ENCODE measurements at places on chromosomes 4 and X.

GRCh38 chrX:15500497-15500966 is at the start of gene BMX:
BMX (plus strand) TSS chrX:15500807; CDS start chrX:15508354, 7,547 bp downstream.
- DNase-seq, result no peak

- DNase-seq, result no peak
These were observed 5.1 kb upstream of the SLC25A6 start for GRCh38 chrX:1397001-1397400.

- no peak for DNase-seq
These were observed 222.5 kb upstream of the RPL34 start for GRCh38 chr4:108397850-108398249.

DNA sequence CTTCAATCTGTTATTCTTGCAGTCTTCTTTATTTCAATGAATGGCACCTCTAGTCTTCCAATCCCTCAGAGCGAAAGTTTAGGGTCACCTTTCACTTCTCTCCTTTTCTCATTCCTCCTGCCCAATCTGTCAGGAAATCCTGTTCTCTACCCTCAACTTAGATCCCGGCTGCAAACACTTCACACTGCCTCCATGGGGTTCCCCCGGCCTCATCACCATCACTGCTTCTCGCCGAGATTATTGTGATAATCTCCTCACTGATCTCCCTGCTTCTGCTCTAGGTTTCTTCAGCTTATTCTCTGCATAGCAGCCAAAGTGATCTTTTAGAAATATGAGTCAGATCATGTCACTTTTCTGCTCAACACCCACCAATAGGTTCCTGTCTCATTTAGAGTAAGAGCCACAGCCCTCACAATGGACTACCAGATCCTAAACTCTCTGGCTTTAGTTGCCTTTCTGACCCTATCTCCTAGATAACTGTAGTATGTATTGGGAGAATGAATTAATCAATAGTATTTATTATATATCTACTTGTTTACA is 43.6 kb upstream of the TBC1D9 start:
- DNase-seq, result no peak

- no peak for DNase-seq
These were observed 4.7 kb upstream of the IL1RAPL1 start for GRCh38 chrX:28582511-28582910.

- no peak for DNase-seq
These were observed 52.9 kb downstream of the PPP2R2C start for GRCh38 chr4:6419452-6420028.

DNA sequence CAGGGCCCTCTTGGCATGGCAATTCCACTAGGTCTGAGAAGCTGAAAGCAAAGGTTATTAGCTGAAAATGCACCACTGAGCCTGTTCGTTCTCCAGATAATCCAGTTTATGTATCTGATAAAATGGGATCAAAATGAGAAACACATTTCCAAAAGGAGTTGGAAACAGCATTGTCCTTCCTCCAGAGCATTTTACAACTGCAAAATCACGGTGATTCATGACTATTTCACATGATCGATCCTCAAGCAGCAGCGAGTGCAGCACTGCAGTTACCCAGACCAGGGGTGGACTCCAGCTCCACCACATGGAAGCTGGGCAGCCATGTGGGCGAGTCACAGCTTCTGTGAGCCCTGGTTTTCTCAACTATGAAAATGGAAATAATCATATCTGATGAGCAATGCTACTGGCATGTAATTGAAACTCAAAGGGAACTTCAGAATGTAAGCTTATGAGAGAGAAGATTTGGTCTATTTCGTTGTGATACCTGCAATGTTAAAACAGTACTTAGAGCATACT is 78.7 kb upstream of the MSX1 start:
- no peak for DNase-seq

- no peak for DNase-seq
These were observed 238.1 kb downstream of the FBXO8 start for GRCh38 chr4:174045381-174045780.

- no peak for DNase-seq
These were observed 293.6 kb upstream of the PITX2 start for GRCh38 chr4:110916505-110916904.

DNA sequence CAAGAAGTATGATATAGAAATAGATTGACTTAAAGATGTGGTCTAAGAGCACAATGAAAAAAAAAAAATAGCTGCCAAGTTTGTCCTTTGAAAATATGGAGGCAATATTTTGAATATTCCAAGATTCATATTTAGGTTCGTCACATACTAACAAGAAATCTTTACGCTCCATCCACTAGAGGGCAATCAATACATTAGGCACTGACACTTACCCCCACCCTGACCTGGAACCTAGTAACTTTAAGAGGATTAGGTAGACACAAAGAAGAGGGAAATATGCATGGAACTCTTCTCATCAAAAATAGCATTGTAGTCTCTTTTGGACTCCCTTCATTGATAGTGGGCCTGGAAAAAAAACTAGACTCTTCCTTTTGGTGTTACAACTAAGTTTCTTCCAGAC is 1108.1 kb downstream of the PCDH19 start:
- DNase-seq, result no peak

DNA sequence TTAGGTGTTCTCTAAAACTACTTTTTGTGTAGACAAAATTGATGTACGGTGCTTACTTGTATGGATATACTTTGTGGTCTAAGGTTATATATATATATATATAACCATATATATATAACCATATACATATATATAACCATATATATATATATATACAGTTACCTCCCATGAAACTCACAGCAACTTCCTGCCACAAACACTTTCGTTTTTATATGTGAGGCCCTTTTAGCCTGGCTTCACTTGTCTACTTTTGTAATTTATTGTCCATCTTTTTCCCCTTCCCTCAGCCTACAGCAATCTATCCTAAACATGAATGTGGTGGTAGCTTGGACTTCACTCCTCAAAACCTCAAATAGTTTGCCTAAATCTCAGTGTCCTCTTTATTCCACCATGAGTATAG is 72.8 kb upstream of the NPFFR2 start:
- DNase-seq, result no peak

DNA sequence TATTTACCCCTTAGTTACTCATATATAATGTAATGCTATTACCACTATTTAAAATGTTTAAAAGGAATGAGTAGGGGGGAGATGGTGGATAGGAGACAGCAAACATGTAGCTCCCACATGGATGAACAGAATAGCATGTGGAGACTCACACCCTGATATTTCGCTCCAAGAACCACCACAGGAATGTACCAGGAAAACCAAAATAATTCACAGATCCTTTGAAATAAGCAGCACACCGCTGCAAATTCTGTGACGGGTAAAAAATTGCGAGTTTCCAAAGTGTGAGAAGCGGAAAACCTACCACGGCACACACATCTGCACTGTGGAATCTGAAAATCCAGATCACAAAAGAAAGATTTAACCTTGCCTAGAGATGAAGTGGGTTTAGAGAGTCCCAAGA is 428.2 kb downstream of the TLL1 start:
- DNase-seq, result no peak

DNA sequence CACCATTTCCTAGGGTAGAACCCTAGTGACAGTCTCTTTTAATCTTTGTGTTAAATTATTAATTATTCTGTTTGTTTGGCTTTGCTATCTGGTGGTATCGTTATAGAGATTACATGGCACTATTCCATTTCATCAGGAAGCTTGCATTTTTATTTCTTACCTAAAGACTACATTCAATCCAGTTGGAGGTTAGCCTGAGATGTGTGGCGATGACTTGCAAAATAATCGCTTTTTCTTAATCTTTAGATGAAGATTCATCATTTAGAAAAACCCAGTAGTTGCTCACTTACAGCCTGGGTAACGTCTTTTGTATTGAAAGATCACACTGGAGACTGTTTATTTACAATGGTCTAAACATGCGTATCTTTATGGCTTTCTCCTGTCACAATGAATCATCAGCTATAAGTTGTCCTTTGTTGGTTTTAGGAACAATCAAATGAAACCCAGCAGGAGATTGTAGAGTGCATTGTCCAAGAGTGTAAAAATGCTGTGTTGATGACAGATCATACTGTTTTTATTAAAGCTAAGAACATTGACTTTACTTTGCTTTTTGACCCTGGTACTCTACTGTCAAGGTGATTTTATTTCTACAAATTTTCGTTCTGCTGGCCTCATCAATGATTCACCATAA is 281.7 kb upstream of the PITX2 start:
- DNase-seq, result no peak

- DNase-seq, result no peak
These were observed 128.9 kb upstream of the LIMCH1 start for GRCh38 chr4:41408859-41409593.

DNA sequence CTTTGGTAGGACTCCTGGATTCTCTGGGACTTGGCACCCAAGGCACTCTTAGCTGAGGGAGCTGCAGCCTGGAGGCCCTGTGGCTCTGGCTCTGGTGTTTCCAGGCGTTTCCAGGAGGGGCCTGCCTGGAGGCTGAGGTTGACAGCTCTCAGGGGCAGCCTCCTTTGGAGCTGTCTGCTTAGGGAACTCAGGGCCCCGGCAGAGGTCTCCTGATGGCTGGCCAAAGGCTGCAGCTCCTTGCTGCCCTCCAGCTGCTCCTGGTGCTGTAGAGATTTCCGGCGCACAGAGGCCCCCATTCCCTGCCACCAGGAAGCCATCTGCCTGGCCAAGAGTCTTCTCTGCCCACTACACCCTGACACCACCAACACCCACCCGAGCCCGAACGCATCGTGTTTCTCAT is 25.3 kb upstream of the ARHGEF38 start:
- DNase-seq, result no peak

DNA sequence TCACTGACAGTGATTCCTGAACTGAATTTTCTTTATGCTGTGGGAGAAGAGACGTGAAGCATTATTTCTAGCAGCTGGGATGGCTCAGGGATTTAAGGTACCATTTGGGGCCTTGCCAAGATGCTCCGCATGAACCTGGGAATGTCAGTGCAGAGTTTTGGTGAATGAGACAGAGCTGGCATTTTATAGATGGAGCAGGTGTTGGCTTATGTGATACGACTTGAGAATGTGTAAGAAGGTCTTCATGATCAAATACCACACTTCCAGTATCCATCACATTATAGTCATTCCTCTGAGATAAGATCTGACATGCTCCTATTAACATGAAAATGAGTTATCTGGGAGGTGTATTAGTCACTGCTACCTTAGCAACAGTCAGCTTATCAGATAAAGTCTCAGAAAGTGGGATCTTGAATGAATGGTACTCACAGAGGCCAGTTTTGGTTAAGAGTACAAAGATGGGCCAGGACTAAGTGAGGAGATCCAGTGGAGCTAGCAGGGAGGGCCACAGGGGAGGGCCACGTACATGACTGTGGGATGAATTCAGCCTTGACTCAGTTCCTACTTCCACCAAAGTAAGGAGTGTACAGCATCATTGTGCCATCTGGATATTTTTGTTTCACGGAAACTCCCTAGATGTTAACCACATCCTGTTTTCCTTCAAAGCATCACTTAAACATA is 116.7 kb downstream of the SPCS3 start:
- DNase-seq, result no peak

GRCh38 chr4:1576961-1577821 is 106.9 kb downstream of the FAM53A start:
- no peak for DNase-seq

DNA sequence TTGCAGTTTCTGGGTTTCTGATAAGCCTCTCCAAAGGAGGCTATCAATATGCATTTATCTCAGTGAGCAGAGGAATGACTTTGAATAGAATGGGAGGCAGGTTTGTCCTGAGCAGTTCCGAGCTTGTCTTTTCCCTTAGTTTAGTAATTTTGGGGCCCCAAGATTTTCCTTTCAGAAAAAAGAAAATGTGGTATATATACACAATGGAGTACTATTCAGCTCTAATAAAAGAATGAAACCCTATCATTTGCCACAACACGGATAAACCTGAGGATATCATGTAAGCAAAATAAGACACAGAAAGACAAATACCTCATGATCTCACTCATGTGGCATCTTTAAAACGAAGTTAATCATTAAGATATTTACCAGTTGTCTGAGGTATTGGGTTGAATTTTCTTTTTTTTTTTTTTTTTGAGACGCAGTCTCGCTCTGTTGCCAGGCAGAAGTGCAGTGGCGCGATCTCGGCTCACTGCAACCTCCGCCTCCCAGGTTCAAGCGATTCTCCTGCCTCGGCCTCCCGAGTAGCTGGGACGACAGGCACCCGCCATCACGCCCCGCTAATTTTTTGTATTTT is 540 bp downstream of the ZNF721 start:
- no peak for DNase-seq

DNA sequence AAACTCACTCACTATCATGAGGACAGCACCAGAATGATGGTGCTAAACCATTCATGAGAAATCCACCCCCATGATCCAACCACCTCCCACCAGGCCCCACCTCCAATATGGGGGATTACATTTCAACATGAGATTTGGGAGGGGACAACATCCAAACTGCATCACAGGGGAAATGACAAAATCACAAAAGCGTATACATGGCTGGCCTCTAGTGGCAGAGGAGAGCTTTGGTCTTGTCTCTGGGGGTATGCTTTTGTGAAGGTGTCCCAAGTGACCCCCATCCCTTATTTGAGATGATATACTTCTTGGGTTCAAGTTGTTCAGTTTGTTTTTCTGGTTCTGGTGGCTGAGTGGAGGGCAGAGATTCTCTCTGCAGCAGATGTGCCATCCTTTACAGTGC is 8.5 kb upstream of the SETD7 start:
- no peak for DNase-seq

DNA sequence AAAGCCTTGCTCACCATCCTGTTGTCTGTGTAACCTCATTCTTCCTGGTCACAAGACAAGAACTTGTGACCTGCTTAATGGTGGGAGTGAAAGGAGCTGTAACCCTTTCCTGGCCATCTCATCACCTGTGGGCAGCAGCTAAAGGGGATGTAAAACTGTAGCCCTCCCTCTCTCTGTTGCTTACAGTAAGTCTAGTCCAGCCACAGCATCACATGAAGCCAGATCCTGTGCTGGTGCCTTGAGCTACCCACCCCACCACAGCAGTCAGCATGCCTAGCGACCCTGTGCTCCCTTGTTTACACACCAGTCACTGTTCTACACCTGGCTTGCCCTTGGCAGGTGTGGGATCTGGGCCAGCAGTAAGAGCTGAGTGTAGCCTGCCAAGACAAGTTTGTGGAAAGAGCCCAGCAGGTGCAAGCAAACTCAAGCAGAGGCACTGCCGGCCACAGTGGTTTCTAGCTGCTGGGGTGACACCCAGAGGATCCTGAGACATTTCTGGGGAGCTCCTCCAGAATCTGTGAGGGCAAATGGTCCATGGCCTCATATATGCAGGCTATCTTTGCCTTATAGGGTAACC is 41.0 kb downstream of the UGT2B28 start:
- no peak for DNase-seq

- DNase-seq, result no peak
These were observed at the start of gene TMEM255A for GRCh38 chrX:120310861-120311726. TMEM255A (minus strand) TSS chrX:120311461; CDS start chrX:120311309, 152 bp downstream.

DNA sequence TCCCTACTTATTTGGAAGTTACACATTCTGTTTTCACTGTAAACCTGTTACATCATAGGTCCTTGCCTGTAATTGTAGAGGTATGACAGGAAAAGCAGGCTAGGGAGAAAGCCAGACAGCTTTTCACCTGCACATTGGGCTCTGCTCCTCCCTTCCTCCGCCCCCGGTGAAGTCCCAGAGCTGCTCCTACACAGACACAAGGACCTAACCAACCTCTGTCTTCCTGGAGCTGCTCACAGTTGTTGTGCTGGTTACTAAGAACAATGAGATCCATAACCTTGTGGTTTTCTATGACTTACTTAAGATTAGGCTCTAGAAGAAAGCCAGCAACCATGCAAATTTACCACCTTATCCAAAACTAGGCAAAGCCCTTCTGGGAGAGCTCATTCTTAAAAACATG is 40.0 kb downstream of the MOSPD2 start:
- DNase-seq, result no peak

- DNase-seq, result no peak
These were observed 136.3 kb downstream of the AMMECR1 start for GRCh38 chrX:110181459-110182137.

GRCh38 chr4:34486461-34487363 is 1757.6 kb downstream of the ARAP2 start:
- no peak for DNase-seq

Data from stimulated activated CD8-positive, alpha-beta memory T cell treated with anti-CD3 and anti-CD28 coated beads, Interleukin-7, amount 100 ng/mL, for 1 hour (primary cell).